ENCODE measurements at places on chromosomes 12 and 14. TPM values are rescaled to one million over a fixed set of nuclear protein-coding genes. Genes with fewer than 3 reads are reported as not detected.

Gene ATG2B
- 13.5 TPM for total RNA-seq

GRCh38 chr14:93317210-93317874 is 15.5 kb downstream of the BTBD7 start:
- no peak for DNase-seq

GRCh38 chr12:120688527-120689071 is 1.6 kb downstream of the MLEC start:
- no peak for DNase-seq

- no peak for DNase-seq
These were observed 18.3 kb downstream of the MDGA2 start for GRCh38 chr14:47657143-47657542.

GRCh38 chr12:48038085-48038484 is 33.8 kb upstream of the COL2A1 start:
- no peak for DNase-seq
